ENCODE measurements at places on chromosomes 7 and 10.

DNA sequence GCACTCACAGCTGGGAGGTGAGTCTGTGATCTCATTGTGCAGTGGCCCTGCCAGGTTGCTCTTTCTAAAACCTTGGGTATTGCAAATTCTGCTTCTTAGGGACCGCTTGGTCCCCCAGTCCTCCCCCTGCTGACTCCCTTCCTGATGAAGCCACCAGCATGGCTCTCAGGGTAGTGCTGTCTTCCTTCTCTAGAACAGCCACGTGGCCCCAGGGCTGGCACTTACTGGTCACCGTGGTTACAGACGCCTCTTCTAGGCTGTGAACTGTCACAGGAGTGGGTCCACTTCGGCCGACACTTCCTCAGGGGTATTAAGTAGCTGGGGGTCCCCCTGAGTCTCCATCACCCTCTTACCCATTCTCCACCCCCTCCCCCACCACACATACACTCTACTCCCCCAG lies 2.7 kb upstream of the HTRA1 start:
- DNase-seq: no peak

DNA sequence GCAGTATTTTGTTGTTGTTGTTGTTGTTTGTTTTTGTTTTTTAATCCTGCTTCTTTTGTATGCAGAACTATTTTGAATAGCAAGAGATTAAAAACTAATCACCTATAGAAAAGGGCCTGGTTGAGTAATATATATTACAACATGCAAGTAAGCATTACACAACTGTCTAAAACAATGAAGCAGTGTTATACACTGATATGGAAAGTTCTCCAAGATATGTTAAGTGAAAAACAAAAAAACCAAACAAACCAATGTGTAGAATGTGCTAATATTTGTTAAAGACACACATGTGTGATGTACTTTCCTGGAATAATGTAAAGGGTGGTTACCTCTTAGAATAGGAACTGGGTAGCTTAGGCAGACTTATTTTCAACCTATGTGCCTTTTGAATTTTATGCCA lies 117.4 kb downstream of the ZNF365 start:
- DNase-seq: no peak

DNA sequence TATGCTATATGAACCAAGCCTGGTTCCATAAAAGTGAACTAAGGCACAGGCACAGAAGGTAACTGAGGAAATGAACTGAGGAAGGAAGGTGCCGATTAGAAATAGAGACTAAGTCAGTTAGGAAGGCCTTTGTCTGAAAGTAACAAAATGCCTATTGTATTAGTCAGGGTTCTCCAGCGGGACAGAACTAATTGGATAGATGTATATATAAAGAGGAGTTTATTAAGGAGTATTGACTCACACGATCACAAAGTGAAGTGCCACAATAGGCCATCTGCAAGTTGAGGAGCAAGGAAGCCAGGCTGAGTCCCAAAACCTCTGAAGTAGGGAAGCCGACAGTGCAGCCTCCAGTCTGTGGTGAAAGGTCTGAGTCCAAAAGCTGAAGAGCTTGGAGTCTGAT lies 13.9 kb upstream of the PLXNA4 start:
- DNase-seq: no peak

DNA sequence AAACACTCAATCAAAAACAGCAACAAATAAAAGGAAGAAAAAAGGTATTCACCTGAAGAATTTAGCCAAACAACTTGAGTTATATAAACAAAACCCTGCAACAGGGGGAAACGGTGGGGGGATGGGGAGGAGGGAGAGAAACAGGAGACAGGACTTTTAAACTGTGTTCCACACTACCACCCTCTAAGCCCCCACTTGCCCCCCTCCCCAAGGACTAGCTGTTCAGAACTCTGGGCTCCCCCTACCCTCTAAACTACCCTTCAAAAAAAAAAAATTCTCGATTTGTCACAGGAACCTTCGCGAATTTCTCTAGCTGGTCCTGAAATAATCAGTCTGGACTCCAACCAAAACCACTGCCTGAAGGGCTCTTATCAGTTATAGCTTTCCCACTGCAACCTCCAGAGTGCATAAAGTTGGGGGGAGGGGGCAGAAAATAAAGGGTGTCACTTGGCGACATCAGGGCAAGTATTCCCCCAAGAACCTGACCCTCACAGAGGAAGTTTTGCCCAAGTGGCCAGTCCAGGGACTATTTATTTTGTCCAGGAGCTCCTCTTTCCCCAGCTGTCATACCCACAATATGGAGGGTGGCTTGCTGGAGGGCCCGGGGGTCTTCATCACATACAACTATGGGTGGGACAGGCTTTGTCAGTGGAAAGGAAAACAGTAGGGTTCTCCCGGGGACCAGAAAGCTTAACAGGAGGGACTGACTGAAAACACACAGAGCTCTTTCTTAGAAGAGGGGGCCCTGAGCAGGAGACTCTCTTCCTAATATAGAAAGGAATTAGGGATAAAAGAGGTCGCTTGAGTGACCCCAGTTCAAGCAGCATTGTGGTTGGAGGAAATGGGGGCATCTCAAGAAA lies 1.3 kb downstream of the UBE2H start:
- no peak for DNase-seq

- DNase-seq: no peak
Measured at GRCh38 chr7:94344826-94345225, 49.9 kb upstream of the COL1A2 start.

GRCh38 chr7:104933022-104933421 lies 81.0 kb upstream of the KMT2E start:
- DNase-seq: no peak

GRCh38 chr10:12588091-12588860 lies 238.9 kb downstream of the CAMK1D start:
- no peak for DNase-seq

GRCh38 chr7:83524277-83525075 lies 124.5 kb downstream of the SEMA3E start:
- no peak for DNase-seq

DNA sequence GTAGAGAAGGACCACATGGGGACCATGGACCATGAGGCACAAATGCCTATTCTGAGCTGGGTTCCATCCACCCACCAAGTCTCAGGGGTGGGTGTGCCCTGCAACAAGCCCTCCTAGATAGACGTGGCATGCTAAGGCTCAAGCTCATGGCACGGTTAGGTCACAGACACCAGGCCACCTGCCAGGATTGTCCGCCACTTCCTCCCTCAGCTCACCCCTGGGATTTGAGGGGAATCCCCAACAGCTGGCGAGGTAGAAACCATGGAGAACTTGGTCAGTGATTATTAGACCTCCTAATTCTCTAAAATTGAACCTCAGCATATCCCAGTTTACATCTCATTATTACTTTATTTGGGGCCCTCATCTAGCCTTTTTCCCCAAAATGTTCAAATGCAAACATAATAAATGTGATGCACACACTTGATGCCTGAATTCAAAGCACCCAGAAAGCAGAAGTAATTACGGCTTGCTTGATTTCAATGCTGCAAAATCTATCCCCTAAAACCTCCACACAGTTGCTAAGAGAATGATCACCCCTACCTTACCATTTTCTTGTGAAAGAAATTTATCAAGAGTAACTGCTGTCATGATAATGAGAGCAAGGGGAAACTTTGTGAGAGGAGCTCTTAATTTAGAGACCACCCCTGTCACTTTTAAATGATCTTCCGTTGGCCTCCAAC lies 366.6 kb upstream of the PFKP start:
- DNase-seq: no peak

DNA sequence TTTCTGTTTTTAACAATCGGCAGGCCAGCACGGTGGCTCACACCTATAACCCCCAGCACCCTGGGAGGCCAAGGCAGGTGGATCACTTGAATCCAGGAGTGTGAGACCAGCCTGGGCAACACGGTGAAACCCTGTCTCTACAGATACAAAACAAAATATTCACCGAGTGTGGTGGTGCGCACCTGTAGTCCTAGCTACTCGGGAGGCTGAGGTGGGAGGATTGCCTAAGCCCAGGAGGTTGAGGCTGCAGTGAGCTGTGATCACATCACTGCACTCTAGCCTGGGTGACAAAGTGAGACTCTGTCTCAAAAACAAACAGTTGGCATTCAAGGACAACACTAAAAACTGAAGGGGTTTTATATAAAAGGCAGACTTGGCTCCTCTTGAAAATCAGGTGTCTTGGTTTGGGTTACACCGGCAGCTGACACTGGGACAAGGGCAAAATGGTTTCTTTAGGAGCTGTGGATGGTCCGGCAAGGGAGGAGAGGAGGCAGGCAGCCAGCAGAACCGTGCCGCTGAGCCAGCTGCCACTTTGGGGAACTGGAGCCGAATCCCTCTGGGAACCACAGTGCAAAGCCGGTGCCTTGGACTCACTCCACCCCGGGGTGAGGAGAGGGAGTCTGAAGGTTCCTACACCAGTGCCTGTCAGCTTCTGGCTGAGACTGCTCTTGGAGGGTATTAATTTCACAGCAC lies 52.6 kb downstream of the CHST3 start:
- DNase-seq: no peak

DNA sequence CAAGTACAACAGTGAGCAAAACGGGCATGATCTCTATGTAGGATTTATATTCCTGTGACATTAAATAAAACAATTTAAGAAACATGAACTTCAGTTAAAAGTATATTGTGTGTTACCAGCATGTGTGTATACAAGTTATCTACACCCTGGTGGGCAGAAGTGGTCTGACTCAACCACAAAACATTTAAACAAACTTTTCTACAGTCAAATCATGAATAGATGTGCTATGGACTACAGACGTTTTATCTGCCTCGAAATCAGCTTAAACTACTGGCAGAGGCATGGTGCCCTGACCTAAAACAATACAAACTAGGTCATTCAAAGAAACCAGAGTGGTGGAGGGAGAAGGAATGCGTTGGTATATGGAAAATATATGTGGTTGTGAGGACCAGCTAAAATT lies 3.6 kb downstream of the ARL3 start:
- DNase-seq: no peak

GRCh38 chr7:152411389-152411788 lies 24.4 kb downstream of the KMT2C start:
- no peak for DNase-seq

- no peak for DNase-seq
Measured at GRCh38 chr10:69498711-69499471, 47.6 kb downstream of the TSPAN15 start.

DNA sequence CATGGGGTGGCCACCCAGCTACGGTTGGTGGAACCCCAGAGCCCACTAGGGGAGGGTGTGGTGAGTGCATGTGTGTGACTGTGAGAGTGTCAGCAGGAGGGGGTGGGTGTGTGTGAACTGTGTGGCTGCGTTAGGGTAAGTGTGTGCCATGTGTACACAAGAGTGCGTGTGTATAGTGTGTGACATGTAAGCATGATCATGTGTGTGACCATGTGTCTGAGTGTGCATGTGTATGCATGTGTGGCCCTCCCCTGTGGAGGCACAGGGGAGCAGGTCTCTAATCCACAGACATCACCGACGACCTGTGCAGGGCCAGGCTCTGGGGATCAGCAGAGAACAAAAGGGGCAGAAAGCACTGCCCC lies 3.5 kb upstream of the CFAP46 start:
- no peak for DNase-seq

- DNase-seq: no peak
Measured at GRCh38 chr7:24842449-24843241, 85.4 kb upstream of the GSDME start.

- no peak for DNase-seq
Measured at GRCh38 chr7:74044366-74045350, 16.7 kb downstream of the ELN start.

DNA sequence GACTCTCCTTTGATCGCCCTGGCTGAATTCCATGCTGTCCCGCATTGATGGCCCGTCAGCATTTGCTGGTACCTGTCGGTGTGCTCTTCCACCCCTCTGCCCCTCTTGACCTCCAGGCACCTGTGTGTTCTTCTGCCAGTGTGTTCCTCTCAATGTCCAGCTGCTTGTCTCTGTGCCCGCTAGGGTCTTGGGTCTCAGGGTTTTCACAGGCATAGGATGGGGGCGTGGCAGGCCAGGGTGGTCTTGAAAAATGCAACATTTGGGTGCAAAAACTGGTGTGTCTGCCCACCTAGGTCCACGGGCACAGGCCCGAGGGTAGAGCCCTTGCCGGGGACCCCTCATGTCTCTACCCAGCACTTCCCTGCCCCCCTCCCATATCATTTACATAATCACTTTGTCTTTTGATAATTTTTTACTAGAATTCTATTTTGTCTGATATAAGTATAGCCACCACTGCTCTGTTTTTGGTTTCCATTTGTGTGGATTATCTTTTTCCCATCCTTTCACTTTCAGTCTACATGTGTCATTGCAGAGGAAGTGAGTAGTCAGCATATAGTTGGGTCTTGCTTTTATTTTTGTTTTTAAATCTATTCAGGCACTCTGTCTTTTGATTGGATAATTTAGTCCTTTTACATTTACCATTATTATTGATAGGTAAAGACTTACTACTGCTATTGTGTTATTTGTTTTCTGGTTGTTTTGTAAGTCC lies 46.6 kb upstream of the ADRA2A start:
- DNase-seq: no peak

- DNase-seq: no peak
Measured at GRCh38 chr7:47576866-47577306, 5.0 kb downstream of the TNS3 start.

DNA sequence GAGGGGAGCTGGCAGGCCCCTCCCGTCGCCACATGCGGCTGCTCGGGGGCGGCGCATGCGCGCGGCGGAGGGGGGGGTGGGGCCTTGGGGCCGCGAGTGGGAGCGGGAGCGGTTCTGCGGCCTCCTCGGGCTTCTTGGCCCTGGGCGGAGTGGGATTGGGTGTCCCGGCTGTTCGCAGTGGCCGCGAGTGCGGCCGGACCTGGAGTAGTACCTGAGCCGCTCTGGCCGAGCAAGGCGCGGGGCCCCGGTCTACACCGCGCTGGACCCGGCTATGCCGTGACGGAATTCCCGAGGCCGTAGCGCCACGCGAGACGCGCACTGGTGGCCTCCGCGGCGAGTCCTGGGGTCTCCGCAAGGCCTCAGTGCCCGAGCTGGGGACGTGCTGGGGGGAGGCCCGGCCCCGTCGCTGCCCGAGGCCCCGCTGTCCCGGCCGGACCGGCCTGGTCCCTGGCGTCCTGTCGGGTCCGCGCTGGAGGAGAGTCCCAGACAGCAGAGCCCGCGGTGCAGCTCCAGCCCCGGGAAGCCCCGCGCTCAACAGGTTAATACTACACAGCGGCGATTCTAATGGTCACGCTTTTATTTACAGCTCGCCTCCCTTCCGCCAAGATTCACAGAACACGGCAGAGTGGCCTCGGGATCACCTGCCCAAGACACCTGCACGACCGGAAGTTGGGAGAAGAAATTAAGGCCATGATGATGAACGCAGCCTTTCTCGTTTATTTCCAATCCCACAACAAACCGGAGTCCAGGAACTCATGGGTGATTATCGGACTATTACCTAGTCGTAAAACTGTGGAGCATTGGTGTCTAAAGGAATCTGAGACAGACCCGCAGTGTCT lies 671 bp upstream of the PAXIP1 start:
- DNase-seq: peak; percentile 56

Data from NCI-H510A (cell line).